K562 (cell line): ENCODE measurements at places on chromosomes 1 and 21. TPM values are rescaled to one million over a fixed set of nuclear protein-coding genes. Genes with fewer than 3 reads are reported as not detected.

DNA sequence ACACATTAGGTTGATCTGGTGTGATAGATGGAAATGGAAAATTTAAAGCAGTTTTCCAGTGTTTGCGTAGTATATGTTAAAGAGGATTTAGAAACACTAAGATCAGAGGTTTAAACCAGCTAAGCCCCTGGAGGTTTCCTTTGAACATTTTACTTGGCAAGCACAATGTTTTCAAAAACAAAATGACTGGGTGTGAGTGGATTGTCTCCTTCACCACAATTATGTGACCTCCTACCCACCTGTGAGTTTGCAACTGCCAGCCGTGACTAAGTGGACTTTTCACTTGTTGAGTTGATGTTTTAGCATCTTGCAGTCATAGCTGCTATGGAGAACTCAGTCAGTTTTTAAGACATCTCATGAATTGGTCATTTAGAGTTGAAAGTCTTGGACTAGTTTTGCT, 4.7 kb downstream of the CCDC190 start:
- no peaks in the 10 kb centered on the region for H3K4me1 ChIP-seq
- no peak overlapping the region for H3K27ac ChIP-seq
- no peaks in the 10 kb centered on the region for H3K36me3 ChIP-seq
- no peak overlapping the region for H3K4me3 ChIP-seq
- DNase-seq: no peak

GRCh38 chr1:11100149-11100493, 452 bp upstream of the EXOSC10 start:
- peak overlapping the region; percentile 87 for H3K27ac ChIP-seq
- no peaks in the 10 kb centered on the region for H3K27me3 ChIP-seq
- no peak for DNase-seq

DNA sequence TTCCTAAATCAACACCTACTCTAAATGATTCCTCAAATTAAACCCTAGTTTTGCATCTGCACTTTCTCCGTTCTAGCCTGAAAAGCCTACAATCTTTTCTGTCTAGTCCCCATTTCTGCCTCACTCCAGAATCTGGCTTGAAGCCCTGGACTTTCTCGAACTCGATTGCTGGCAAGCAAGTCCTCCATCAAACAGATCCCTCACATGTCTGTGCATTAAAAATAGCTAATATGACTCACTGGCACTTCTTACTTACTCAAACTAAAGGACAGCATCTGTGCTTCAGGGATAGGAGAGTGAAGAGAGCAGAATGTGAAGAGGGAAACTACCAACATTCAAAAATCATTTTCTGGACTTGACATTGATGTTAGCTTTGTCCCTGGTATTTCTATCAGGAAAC, 51.8 kb upstream of the CXADR start:
- no peaks in the 10 kb centered on the region for H3K27me3 ChIP-seq
- H3K4me3 ChIP-seq: no peak overlapping the region
- DNase-seq: no peak
- H3K36me3 ChIP-seq: no peaks in the 10 kb centered on the region
- H3K4me1 ChIP-seq: no peaks in the 10 kb centered on the region; the same call in 1 of the 2 replicates

DNA sequence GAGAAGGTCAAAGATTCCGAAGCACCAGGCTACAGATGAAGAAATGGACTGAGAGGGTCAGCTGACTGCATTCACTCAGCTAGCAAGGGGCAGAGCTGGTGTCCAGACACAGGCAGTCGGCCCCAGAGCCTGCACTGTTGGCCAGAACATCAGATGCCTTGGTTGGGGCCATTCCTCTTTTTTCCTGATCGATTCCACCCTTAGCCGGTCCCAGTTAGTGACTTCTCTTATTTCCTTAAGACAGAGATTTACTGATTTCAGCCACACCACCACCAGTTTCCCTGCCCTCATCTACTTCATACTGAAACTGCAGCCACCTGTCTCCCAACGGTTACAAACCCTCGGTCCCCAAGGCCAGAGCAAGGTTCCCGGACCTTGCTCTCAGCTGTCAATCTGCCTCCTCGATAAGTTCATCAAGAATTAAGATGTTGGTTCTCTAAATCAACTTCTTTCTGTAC, 11.5 kb downstream of the CD58 start:
- H3K4me1 ChIP-seq: peaks cover 21% of the 10 kb centered on the region
- DNase-seq: no peak
- H3K4me3 ChIP-seq: no peak overlapping the region
- peaks cover 3% of the 10 kb centered on the region; the same call in 2 of the 3 replicates for H3K36me3 ChIP-seq
- no peaks in the 10 kb centered on the region for H3K27me3 ChIP-seq

Gene TBX19
- total RNA-seq: 1.8 and 2.1 TPM in 2 replicates
